ENCODE measurements at places on chromosomes 1 and 21.

DNA sequence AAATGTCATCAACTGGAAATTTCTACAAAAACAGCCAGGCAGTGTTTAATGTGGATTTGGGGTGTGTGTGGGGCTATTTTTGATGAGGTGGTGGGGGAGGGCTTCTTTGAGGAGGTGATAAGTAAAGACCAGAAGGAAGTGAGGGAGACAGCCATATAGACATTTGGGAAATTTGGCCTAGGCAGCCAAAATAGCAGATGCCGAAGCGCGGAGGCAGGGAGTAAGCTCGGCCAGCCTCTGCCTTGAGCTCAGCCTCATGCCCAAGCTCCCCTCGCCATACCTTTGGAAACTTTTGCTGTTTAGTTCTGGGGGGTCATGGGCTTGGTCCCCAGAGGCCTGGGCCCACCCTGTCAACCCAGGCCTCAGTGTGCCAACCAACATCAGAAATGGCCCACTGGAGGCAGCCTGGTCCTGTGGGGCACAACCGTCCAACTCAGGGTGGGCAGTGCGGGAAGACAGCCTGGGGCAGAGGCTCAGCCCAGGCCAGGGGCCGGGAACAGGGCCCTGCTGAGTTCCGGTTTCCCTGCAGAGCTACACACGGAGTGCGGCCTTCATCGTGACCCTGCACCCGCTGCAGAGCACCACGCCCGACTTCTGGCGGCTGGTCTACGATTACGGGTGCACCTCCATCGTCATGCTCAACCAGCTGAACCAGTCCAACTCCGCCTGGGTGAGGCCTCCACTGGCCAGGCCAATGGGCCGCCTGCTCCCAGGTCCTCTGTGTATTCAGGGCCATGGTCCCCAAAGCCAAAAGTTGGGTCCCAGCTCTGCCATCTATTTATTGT is 84.0 kb downstream of the PTPRU start:
- DNase-seq: no peak

DNA sequence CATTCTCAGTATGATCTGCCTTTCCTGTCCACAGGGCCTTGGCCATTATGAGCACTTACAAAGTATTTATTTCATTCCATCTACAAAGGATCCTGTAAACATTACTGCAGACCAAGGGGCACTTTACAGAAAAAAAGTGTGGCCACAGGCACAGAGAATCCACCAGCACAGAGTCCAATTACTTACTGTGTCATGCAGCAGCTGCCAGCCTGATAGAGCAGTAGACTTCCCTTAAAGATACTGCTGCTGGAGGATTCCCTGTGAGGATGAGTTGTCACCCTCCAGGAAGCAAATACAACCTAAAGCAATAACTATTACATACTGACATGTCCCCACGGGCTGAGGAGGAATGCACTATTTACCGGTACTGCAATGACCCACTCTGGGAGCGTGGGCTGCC is 97.1 kb upstream of the COG2 start:
- DNase-seq: no peak

DNA sequence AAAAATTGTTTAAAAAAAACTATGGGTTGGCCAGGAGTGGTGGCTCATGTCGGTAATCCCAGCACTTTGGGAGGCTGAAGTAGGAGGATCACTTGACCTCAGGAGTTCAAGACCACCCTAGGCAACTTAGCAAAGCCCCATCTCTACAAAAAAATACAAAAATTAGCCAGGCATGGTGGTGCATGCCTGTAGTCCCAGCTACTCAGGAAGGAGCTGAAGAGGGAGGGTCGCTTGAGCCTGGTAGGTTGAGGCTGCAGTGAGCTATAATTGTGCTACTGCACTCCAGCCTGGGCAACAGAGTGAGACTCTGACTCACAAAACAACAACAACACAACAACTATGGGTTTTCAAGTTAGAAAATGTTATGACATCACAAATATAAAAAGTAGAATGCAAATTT is 16.4 kb downstream of the SLAMF7 start:
- no peak for DNase-seq

DNA sequence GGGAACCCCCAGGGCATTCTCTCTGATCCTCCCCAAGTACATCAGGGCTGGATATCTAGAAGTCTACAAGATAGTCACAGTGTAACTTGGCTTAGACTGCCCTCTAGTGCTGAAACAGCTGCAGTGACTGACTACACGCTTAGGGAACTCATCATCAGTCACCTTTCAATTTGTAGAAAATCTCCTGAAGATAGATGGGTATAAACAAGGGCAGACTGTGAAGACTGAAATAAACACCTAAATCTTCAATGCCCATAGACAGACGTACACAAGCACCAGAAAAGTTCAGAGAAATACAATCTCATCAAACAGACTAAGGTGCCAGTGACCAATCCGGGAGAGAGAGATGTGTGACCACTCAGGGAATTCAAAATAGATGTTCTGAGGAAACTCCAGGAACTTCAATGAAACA is 46.6 kb downstream of the PACC1 start:
- peak; percentile 78 for DNase-seq

DNA sequence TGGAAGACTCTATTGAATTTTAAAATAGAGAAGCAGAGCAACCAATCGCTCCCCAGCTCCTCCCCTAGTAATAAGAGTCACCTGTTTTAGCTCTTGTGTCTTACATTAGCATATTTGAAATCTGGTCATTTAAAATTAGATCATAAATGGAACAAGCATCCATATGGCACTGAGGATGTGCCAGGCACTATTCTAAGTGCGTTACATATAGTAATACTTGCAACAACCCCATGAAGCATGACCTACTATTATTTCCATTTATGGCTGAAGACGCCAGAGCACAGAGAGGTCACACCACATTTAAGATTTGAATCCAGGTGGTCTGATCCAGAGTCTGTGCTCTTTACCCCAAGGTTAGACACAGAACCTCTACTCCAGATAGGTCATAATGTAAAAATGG is 82.0 kb upstream of the HIVEP3 start:
- no peak for DNase-seq

- no peak for DNase-seq
These were observed 47.2 kb downstream of the GALNT2 start for GRCh38 chr1:230114237-230114651.

- no peak for DNase-seq
These were observed 6.9 kb downstream of the HTR1D start for GRCh38 chr1:23210351-23210785.

DNA sequence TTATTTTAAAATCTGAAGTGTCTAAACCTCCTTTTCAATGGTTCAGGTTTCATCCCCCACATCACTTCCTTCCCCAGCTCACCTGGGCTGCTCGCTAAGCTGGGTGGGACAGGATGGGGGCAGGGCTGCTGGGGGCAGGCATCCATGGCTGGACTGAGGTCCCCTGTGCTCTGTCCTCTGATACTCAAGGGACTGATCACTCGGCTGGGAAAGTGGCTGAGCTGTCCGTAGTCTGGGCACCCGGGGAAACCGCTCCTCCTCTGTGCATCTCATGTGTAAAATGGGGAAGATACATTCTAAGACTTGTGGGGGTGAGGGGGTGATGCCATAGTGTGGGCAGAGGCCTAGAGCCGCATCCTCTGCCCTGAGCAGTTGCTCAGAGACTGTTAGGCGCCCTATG is 411.2 kb downstream of the MATN1 start:
- DNase-seq: no peak

DNA sequence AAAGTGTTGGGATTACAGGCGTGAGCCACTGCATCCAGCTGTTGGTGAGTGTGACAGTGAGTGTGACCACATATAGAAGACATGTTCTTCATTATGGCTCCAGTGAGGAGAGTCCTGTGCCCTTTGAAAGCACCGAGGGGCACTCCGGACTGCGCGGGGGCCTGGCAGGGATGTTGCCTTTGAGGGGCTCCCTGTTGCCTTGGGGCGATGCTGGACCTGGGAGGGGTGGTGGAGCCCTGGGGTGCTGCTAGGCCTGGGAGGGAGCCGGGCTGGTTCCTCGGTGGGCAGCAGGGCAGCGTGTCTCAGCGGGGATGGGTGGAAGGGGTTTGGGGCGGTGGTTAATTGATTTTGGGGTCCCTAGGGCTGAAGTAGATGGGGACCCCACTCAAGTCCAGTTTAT is 25.5 kb downstream of the CFAP74 start:
- no peak for DNase-seq

DNA sequence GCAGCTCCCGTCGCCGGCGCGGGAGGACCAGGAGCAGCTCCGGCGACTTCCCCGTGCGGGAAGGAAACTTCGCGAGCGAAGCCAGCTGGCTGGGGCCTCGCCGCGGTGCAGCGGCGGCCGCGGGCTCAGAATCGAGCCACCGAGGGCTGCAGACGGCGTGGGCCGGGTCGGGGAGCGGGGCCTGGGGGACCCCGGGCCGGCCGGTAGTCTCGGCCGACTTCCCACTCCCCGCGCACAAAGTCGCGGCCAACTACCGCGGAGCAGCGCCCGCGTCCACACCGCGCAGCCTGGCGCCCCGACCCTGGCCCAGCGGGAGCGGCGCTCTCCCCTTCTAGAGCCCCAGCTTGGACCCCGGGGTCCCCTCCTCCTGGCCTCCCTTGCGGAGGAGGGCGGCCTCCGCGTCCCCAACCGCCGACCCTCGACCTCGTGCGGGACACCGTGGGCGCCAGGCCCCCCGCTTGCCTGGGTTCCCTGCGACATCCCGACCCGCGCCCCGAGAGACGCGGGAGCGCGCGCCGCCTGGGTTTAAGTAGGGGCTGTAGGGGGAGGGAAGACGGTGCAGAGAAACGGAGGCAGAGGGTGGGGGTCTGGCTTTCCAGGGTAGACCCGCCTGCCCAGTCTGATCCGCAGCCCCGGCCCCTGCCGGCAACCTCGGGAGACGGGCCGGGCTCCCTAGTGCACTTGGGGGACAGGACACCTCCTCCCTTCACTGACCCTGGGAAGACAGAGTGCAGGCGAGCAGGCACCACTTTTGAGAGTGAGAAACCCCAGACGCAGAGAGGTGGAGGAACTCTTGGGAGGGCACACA is 4.7 kb downstream of the PRDM16 start:
- DNase-seq: no peak

DNA sequence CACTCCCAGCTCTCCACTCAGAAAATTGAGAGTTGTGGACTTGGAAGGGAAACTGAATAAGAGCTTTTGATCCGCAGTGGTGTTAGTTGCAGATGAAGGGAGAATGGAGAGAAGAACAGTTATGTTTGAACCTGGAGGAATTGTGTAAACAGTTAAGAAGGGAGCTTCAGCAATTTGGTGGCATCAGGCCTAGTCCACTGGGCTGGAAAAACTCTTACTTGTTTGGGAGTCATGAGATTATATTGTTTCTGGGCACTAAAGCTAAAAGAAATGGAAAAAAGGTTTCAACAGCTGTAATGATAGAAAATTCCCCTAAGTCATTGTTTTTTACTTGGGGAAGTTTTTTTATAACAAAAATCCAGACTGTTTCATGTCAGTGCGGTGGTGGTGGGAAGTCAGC is 256.1 kb upstream of the C1orf87 start:
- no peak for DNase-seq

GRCh38 chr1:159089184-159089791 is 12.7 kb upstream of the AIM2 start:
- DNase-seq: peak; percentile 52

- no peak for DNase-seq
These were observed 83.8 kb upstream of the ACTL8 start for GRCh38 chr1:17671314-17671705.

GRCh38 chr1:18866314-18866713 is 6.9 kb upstream of the TAS1R2 start:
- DNase-seq: no peak

GRCh38 chr1:15947382-15948090 is 28.4 kb downstream of the ZBTB17 start:
- no peak for DNase-seq

GRCh38 chr1:31483012-31483946 is 70.3 kb downstream of the SERINC2 start:
- peak; percentile 99 for DNase-seq

DNA sequence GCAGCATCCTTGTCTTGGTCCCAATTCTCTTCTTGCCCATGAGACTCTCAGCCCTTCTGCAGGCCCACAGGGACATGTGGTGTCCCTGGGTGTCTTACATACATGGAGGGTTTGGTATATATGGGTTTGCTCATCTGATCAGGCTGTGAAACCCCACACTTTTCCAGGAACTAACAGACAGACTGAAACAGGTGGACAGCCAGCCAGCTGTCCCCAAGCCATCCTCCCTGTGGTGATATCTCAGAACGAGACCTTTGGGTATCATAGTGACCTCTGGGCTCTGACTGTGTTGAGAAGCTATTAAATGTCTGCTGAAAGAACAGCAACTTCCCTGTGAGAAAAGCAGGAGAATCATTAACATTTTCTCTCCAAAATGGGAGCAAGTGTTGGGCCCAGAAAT is 115.5 kb upstream of the PAXBP1 start:
- no peak for DNase-seq

GRCh38 chr21:46454634-46455390 is 3.9 kb upstream of the DIP2A start:
- peak; percentile 22 for DNase-seq

DNA sequence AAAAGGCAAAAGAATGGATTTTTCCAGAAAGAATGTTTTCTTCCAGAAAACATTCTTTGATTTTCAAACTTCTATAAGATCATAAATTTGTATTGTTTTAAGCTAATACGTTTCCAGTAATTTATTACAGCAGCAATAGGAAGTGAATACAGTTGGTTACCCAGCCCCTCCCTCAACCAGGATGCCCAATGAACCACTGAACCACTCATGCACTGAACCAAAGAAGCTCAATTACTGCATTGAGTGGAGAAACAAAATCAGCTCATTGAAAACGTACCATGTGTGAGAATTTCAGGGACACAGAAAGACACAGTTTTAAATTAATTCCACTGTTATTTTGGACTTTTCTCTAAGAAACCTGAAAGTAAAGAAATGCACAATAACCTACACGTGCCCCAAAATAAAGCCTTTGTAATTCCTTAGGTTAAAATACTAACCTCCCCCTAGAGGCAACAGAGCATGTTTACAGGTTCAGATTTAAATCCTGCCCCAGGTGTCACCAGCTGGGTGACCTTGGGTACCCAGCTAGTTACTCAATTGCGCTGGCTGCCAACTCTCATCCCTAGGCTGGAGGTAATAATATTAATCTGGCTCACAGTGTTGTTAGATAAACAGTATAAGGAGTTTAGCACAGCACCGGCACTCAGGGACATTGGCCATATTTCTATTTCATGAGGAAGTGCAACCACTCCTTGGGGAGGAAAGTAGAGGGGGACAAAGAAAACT is 111.7 kb downstream of the NMNAT2 start:
- peak; percentile 25 for DNase-seq

DNA sequence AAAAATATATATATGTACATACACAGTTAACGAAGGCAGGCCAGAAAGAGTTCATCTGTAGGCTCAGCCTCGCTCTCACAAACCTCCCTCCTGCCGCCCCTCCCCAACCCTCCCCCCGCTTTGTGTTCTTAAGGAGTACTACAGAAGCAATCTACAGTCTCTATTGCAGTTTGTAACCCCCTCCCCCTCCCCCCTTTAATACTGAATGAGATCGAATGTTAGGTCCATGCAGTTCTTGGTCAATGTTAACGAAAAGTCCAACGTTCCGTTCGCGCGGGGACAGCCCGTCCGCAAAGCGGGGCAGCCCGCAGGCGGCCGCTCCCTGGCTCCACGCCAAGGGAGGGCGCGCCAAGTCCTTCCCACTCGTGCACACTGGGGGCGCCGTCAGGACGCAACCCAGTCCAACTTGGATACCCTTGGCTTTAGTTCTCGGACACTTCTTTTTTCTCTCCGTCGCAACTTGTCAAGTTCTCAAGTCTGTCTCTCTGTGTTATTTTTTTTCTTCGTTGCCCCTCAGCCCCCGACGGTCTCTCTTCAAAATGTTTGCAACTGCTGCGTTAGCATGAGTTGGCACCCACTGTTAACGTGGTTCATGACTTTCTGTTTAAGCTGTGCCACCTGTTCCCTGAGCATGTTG is 2.2 kb downstream of the JUN start:
- peak; percentile 75 for DNase-seq

GRCh38 chr1:170071378-170071777 is 3.1 kb downstream of the KIFAP3 start:
- DNase-seq: peak; percentile 66
